HEK293T (cell line): ENCODE measurements at places on chromosomes 6 and 20.

DNA sequence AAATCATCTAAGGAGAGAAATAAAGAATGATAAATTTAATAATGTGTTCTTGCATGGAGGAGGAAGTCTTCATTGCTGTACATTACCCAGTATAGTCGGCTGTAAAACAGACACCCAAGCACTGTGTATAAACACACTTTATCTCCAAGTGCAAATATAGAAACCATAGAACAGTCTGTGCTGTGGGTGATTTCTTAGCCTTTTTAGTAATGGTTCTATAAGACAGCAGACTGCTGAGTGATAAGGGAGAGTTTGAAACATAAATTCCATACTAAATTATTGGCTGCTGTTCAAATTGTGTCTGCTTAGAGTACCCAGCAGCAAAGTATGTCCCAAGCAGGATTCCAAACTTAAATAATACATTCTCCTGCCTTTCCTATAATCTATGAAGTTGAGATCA lies 4.6 kb downstream of the FILIP1 start:
- DNase-seq, result no peak

GRCh38 chr6:127893541-127893940 lies 7.3 kb downstream of the THEMIS start:
- no peak for DNase-seq

DNA sequence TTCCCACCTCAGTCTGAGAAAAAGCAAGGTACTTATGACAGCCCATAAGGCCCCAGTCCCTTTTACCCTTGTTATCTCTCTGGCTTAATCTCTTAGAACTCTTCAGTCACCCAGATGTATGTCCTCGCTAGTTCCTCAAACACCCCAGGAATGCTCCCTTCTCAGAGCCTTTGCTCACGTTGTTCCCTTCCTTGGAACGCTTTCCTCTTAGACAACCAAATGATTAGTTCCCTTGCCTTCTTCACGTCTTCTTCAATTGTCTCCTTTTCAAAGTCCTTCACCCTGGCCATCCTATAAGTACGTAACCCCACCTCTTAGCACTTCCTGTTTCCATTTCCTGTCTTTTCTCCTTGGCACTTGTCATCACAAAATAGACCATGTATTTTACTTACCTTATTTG lies 1.1 kb upstream of the APOBEC2 start:
- DNase-seq, result no peak

DNA sequence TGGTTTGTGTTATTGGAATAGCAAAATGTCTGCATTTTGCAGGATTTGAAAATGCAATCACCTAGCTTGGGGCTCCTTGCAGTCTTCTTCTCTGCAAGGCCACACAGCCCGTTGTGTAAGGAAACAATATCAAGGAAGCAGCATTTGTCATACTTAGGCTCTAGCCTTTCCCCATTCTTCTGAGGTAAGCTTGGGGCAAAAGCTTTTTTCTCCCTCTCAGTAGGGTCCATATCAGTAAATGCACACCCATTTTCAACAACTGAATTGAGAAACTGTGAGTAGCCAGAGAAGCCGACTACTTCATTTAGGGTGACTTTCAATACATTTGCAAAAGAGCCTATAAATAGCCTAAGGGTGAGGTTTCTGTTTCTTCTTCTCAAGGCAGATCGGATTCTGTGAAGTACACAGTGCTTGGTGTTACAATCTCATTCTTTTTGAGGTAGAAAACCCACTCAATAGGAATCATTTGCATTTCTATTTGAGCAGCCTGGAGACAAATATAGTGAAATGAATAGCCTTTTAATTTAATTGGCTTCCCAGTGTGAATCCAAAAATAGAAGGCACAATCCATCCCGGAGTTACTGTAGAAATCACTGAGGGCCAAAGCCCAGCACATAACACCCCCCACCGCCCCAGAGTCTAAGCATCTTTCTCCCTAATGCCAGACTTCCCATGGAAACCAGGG lies 61.8 kb downstream of the BTBD3 start:
- no peak for DNase-seq

DNA sequence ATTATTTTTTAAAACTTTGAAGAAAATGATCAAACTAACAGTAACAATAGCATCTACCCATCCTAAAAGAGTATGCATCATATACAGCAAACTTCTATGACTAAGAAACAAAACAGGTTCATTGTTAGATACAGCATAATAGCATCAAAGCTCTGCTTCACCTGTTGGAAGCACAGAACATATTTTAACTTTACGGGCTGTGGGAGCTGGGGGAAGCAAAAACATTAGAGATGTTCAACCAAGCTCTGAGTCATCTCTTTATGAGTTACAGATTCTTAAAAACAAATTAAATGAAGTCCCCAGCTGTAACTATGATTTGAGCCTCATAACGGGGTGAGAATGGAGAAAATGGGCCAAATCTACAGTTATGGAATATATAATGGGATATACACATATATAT lies 63.4 kb downstream of the SYNE1 start:
- no peak for DNase-seq

- DNase-seq, result no peak
These were observed 87.4 kb downstream of the ARID1B start for GRCh38 chr6:156864557-156864956.

DNA sequence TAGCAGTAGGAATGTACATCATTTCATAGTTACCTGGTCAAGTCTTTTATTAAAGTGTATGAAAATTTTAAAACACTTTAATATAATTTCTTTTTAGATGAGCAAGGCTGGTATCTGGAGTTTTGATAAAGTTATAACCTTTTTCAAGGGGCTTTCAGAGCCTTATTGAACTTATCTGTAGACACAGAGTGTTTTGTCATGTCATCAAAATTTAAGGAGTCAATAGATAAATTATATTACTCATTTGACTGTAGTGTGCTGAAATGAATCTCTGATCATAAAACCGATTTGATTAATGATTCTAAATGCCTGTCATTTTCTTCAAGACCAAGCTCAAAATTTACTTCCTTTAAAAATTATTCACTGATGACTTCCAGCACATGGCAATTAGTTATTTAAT lies 125.6 kb downstream of the ARID1B start:
- no peak for DNase-seq

DNA sequence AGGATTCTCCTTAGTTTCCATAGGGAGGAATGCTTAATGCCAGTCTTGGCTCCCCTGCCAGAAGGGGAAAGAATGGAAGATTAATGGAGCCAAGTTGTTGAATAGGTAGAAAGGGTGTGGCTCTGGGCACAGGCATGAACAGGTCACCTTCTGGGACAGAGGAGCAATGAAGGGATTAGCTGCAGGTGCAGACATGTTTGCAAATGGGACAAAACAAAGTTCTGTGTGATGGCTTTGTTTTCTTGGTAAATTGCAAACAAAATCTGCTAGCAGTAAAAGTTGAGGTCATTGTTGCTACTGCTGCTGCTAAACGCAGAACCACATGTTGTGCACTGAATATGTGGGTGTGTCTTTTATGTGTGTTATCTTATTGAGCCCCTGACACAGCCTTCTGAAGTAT lies 93.3 kb downstream of the PERP start:
- no peak for DNase-seq

GRCh38 chr6:75135450-75135849 lies 70.4 kb downstream of the COL12A1 start:
- no peak for DNase-seq

- DNase-seq, result no peak
These were observed 275.0 kb upstream of the SPTLC3 start for GRCh38 chr20:12733811-12734210.

DNA sequence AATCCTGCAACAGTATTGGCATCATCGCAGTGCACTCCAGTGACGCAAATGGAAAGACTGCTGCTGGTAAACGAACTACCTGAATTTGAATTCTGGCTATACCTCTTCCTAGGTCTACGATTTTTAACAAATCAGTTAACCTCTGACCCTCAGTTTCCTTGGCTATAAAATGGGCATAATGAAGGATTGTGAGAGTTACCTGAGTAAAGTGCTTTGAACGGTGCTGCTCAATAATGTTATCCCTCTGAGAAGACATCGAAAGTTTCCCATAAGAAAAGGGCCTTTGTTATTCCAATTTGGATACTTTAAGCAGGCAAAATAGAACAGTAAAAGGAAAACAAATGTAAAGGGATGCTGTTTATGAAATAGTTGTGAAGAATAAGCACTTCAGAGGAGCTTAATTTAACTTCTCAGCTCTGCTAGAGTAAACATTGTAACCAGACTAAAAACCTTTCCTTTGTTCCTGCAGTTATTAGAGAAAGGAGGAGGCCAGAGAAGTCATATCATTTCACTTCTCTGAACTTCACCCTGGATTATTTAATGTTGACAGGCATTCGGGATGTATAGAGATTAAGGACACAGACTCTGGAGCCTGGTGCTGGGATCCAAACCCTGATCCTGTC lies 5.8 kb downstream of the SGK1 start:
- DNase-seq, result no peak

DNA sequence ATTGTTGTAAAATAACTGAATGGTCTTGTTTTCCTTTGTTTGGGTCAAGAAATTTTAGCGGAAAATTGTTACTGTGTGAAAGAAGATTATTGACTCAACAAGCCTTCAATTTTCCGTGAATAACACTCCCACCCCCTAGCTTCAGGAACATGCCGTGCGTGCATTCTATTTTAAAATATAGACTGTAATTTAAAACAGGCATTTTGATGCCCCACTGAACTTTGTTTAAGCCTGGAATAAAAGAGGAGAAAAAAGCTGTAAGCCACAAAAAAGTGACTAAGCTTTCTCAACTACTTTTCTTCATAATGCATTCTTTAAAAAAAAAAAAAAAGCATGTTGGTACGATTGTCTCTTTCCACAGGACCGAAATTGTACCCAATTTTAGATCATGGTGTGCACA lies 166.0 kb downstream of the ARID1B start:
- DNase-seq, result no peak

DNA sequence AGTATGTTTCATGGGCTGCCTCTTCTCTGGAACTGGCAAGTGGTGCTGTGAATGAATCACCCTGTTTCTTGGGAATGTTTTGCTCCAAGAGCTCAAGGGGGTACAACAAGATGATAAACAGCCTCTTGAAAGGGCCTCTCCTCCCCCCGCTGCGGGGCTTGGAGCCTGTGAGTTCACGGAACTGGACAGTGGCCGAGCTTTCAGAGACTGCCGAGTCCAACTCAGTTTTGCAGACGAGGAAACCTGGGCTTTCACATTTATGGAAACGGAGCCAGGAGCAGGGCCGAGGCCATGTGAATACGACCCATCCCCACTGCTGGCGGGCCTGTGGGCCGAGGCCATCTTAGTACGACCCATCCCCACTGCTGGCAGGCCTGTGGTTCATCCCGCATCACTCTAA lies 18.2 kb upstream of the SRC start:
- DNase-seq, result no peak

GRCh38 chr20:56637576-56637975 lies 8.5 kb downstream of the TFAP2C start:
- DNase-seq, result no peak
